ENCODE measurements at places on chromosomes 2 and 18. TPM values are rescaled to one million over a fixed set of nuclear protein-coding genes. Genes with fewer than 3 reads are reported as not detected.

DNA sequence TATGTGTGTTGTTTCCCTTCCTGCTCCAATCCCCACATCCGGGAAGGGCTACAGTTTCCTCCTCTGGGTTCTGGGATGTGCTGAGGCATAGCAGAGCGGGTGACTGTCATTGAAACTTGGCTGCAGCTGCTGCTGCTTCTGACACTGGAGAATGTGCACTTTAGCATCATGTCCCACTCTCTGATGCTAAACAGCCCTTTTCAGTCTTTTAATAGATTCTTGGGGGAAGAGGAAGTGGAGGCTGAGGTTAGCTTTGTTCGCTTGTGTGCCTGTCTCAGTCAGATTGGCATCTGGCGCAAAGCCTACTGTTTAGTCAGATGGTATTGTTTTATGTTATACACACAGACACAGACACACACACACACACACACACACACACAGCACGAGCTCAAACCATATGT, 136.5 kb upstream of the RND3 start:
- DNase-seq: no peak
- H3K4me1 ChIP-seq: peaks cover 7% of the 10 kb centered on the region

CTIF gene
- 51.5 TPM for total RNA-seq

GRCh38 chr2:43568228-43568627, 27.6 kb downstream of the THADA start:
- H3K27ac ChIP-seq: no peak overlapping the region
- H3K36me3 ChIP-seq: peaks cover 5% of the 10 kb centered on the region
- H3K4me3 ChIP-seq: no peak overlapping the region
- H3K4me1 ChIP-seq: peaks cover 7% of the 10 kb centered on the region
- H3K27me3 ChIP-seq: no peaks in the 10 kb centered on the region

- H3K27me3 ChIP-seq: peaks cover 6% of the 10 kb centered on the region
- DNase-seq: no peak
- H3K36me3 ChIP-seq: no peaks in the 10 kb centered on the region
These were observed 19.9 kb upstream of the TFCP2L1 start for GRCh38 chr2:121304941-121305340.

GRCh38 chr2:150409196-150409595, 78.3 kb downstream of the RND3 start:
- H3K36me3 ChIP-seq: no peaks in the 10 kb centered on the region
- H3K4me3 ChIP-seq: no peak overlapping the region
- no peaks in the 10 kb centered on the region for H3K27me3 ChIP-seq
- H3K4me1 ChIP-seq: no peaks in the 10 kb centered on the region
- DNase-seq: no peak

TUBA3E gene
- not detected for total RNA-seq

DNA sequence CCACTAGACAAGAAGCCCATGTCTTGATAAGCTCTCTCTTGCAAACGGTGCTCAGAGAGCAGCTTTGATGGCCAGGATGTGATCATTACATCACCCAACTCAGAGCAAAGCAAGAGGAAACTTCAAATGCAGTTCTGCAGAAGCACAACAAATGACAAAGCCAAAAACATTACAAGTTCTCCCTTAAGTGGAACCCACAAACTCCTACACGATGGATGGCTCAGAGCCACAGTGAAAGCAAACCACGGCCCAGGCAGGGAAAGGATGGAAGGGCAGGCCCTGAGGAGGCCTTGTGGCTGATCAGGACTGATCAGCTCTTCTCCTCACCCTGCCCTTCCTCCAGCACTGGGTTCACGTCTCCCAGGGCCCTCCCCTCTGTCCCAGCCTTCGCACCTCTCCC, 326.4 kb downstream of the EIPR1 start:
- H3K36me3 ChIP-seq: no peaks in the 10 kb centered on the region
- peaks cover 6% of the 10 kb centered on the region for H3K4me1 ChIP-seq
- no peak for DNase-seq
- H3K27me3 ChIP-seq: peaks cover 6% of the 10 kb centered on the region
- no peak overlapping the region for H3K27ac ChIP-seq

DNA sequence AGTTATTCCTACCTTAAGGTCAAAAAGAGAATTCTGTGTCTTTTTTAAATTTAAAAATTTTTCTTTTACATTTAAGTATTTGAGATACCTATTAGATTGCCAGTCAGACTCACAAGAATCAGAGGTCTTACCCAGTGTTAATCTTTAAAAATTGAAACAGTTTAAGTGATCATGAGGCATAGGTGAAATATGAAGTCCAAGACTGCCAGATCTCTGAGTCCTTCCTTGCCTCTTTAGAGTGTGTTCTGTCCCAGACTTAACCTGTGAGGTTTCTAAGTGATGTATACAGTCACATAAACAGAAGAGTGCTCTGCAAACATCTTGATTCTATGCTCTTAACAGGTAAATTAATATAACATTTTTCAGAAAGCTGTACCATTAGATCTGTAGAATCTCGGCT, 40.6 kb downstream of the ACTR3 start:
- H3K27me3 ChIP-seq: no peaks in the 10 kb centered on the region
- H3K4me3 ChIP-seq: no peak overlapping the region
- peaks cover 24% of the 10 kb centered on the region for H3K36me3 ChIP-seq

SNRPD1 gene
- 82.5 TPM for total RNA-seq

- H3K27me3 ChIP-seq: peaks cover 9% of the 10 kb centered on the region
- peak overlapping the region; percentile 96 for H3K4me3 ChIP-seq
- peak overlapping the region; percentile 99 for H3K27ac ChIP-seq
- H3K4me1 ChIP-seq: peaks cover 24% of the 10 kb centered on the region
- DNase-seq: no peak
- peaks cover 13% of the 10 kb centered on the region for H3K36me3 ChIP-seq
These were observed 654 bp upstream of the MARCHF7 start for GRCh38 chr2:159711562-159712142.

- H3K4me3 ChIP-seq: peak overlapping the region; percentile 37
- no peak for DNase-seq
- H3K36me3 ChIP-seq: peaks cover 28% of the 10 kb centered on the region
- peaks cover 2% of the 10 kb centered on the region for H3K27me3 ChIP-seq
- peaks cover 8% of the 10 kb centered on the region for H3K4me1 ChIP-seq
These were observed 25.4 kb downstream of the NPAS2 start for GRCh38 chr2:100845141-100845991.

GRCh38 chr2:21466341-21466927, 342.7 kb downstream of the TDRD15 start:
- no peaks in the 10 kb centered on the region for H3K27me3 ChIP-seq
- no peak for DNase-seq
- H3K4me3 ChIP-seq: no peak overlapping the region
- no peaks in the 10 kb centered on the region for H3K4me1 ChIP-seq

DNA sequence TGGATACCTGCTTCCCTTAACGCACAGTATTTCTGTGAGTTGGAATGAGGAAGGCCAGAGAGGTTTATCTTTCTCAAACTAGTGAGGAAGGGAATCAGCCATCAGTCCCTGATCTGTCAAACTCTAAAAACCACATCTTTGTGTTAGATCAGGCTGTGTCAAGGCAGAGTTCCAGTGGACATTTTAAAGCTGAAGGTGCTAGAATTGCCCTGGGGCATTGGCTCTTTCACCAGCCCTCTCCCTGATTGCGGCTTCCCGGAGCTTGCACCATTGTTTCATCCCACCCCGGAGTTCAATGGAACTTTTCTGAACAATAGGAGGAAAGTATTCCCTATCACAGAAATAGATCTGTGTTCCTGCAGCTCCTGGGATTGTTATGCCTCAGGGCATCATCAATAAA, 110.2 kb downstream of the RNF144A start:
- H3K27me3 ChIP-seq: peaks cover 17% of the 10 kb centered on the region
- DNase-seq: no peak
- H3K27ac ChIP-seq: peak overlapping the region; percentile 93
- H3K4me1 ChIP-seq: peaks cover 52% of the 10 kb centered on the region
- H3K4me3 ChIP-seq: peak overlapping the region; percentile 64

DNA sequence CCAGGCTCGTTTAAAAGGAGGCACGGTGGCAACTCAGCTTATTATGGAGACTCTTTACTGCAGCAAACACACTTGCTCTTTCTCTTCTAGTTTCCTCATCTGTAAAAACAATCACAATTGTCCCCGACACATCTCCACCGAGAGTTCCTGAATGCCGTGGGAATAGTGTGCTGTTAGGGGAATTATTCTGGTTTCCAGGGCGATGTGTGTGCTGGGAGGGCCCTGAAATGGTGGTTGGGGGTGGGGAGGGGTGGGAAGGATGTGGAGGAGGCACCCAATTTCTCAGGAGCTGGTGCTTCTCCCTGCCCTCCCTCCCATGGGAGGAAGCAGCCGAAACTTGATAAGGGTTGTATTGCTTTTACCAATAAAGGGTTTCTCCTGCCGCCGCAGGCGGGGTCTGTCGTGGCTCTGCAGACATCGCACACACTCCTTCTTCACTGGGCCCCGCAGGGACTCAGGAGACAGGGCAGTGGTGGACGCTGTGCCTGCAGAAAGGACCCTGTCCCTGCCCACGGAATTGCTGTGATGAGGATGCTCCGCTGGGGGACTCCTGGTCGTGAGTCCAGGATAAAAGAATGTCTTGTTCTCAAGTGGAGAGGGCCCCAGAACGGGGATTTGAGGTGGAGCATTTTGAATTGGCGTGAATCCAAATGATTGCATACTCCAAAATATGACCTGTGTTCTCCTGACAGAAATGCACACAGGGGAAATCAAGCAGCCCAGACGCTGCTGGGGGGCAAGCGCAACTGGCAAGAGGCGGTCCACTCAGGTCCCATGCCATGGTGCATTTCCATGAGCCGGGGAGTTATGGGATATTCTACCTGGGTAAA, 119.2 kb downstream of the ACKR3 start:
- H3K4me1 ChIP-seq: peaks cover 60% of the 10 kb centered on the region
- H3K27me3 ChIP-seq: peaks cover 4% of the 10 kb centered on the region
- H3K27ac ChIP-seq: peak overlapping the region; percentile 72

CDK15 gene
- not detected for total RNA-seq

DNA sequence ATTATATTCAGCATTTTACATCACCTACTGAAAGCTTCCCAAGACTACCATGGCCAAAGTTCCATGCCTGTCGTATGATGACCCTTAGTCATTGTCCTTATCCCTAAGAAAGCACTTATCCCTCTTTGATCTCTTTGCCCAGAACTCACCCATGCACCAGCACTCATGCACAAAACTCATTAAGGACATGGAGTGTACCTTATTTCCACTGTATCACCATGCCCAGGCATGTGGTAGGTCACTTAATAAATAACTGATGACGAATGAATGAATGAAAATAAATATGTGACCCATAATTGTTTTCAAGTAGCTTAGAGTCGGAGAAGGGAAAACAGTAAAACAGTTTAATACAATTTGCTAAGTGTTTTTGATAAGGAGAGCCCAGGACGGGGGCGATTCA, 220.1 kb downstream of the IKZF2 start:
- DNase-seq: no peak
- H3K36me3 ChIP-seq: no peaks in the 10 kb centered on the region
- no peak overlapping the region for H3K27ac ChIP-seq

DNA sequence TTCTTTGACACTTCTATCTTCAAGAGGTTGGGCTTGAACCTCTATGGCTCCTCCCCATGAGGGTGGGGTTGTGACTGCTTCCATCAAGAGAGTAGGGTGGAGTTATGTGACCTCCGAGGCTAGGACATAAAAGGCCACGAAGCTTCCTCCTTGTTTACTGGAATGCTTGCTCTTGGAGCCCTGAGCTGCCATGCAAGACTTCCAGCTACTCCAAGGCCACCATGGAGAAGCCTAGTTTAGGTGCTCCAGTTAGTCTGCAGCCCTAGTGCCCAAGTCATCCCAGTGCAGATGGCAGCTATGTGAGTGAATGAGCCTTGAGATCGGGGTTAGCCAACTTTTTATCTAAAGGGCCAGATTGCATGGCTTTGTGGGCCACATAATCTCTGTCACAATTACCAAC, 2.4 kb upstream of the MERTK start:
- DNase-seq: no peak
- H3K27me3 ChIP-seq: peaks cover 2% of the 10 kb centered on the region
- no peak overlapping the region for H3K4me3 ChIP-seq
- H3K4me1 ChIP-seq: peaks cover 6% of the 10 kb centered on the region
- no peak overlapping the region for H3K27ac ChIP-seq

ACVR1C gene
- 0.10 TPM for total RNA-seq

MC4R gene
- total RNA-seq: not detected

DNA sequence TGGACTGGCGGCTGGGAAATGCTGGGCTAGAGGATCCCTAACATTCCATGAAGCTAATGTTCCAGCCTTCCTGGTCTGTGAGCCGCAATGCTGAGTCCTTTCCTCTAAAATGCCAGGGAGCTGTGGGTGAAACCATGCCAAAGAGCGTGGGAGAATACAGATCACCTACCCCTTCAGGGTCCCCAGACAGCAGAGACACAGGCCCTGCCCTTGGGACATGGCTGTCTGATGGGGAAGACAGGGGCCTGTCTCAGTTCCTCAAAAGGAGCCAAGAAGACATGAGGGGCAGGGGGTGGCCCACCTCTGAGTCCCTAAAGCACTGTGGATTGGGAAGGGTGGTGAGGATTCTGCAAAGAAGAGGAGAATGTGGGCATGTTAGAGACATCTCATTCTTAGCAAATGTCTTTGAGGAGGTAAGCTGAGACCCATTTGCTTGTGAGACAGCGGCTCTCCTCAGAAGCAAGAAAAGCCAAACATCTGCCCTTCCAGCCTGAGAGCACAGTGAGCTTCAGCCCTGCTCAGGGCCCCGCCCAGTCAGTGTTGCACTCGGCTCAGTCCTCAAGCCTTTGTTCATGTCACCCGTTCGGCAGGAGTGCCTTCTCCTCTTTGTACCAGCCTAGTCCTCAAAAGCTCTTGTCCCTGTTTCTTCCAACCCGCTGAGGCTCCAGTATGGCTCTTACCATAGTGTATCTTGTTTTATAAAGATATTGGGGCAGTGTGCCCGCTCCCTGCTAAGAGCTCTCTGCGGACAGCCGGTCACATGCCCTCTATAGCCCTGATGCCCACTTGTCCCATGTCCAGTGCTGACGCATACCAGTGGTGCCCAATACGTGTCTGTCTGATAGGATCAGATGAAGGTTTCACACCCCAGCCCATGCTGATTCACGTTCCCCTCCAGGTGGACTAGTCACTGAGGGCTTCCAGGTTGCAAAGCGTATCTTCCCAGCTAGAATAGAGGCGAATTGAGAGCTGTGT, 286.2 kb downstream of the CYP26B1 start:
- no peak overlapping the region for H3K4me3 ChIP-seq

DNA sequence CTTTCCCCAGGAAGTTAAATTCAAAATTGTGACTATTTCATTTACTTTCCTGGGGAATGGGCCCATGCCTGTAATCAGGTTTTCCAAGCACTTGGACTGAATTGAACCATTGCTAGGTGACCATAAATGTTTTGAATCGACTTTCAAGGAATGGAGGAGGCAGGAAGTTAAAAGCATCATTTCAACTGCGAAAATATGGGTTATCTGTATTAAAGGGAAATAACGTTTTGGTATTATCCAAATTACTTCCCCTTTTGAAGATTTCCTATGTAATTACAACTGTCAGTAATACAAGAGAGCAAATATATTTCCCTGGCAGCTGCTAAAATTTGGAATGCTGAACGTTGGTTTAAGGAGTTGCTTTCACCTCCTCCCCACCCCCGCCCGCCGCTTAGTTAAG, 19.0 kb downstream of the PNO1 start:
- no peak overlapping the region for H3K4me3 ChIP-seq
- no peak overlapping the region for H3K27ac ChIP-seq
- DNase-seq: no peak
- peaks cover 12% of the 10 kb centered on the region for H3K36me3 ChIP-seq
- H3K27me3 ChIP-seq: no peaks in the 10 kb centered on the region

GRCh38 chr2:11863103-11863502, 116.7 kb downstream of the LPIN1 start:
- H3K4me3 ChIP-seq: no peak overlapping the region
- peaks cover 14% of the 10 kb centered on the region for H3K4me1 ChIP-seq
- DNase-seq: no peak
- H3K27me3 ChIP-seq: peaks cover 3% of the 10 kb centered on the region

Measured in endothelial cell (in vitro differentiated cells).